T-helper 1 cell (primary cell): ENCODE measurements at places on chromosomes 3 and 15.
A peak's percentile ranks its signal among the peaks of the same experiment; 100 is the strongest.

GRCh38 chr3:139557041-139557440 is 17.5 kb upstream of the RBP1 start:
- no peak for DNase-seq

DNA sequence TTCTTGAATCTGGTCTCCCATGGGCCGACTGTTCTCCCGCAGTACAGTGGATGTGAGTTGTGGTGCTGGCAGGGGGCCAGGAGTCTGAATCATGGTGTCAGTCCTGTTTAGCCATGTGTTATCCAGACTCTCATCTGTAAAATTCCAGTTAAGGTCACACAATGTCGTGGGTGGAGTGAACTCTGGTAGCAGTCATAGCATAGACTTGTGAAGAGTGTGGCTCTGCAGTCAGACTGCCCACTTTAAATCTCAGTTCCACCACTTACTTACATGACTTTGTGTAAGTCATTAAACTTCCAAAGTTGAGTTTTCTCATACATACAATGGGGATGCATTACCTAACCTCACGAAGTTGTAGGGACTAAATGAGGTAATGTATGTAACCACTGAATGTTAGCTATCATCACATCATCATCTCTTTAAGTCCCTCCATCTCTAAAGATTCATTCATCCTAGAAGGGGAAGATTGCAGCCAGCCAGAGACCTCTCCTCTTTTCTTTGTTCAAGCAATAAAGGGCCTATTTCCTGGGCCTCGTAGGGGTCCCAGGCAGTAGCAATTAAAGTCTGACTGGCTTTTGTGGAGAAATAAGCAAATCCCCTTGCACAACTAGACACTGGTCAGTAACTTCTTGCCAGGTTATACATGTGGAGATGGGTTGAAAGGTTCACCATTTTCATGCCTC is 93.9 kb downstream of the PCCB start:
- no peak for DNase-seq

GRCh38 chr3:122755491-122755890 is 38.1 kb downstream of the HSPBAP1 start:
- DNase-seq, result no peak

DNA sequence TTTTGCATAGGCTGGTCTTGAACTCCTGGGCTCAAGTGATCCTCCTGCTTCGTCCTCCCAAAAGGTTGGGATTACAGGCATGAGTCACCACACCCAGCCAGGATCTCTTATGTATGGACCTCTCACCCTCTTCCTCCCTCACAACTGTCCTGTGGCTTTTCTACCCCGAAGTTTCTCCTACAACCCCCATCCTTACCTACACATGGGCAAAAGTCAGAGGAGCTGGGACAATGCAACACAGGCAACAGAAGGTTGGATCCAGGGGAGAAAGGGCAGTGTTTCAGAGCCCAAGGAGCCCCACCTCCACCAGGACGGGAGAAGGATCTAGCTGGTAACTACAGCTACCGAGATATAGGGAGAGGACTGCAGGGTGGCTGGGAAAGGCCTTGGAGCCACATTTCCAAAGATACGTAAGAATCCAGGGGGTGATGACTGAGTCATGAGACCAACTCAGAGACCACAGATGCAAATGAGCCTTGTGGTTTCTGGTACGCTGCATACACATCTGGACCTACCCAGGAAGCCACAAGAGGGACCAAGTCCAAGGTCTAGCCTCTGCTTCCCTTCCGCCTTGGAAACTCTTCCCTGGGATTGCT is 13.6 kb downstream of the IGDCC4 start:
- DNase-seq, result no peak

DNA sequence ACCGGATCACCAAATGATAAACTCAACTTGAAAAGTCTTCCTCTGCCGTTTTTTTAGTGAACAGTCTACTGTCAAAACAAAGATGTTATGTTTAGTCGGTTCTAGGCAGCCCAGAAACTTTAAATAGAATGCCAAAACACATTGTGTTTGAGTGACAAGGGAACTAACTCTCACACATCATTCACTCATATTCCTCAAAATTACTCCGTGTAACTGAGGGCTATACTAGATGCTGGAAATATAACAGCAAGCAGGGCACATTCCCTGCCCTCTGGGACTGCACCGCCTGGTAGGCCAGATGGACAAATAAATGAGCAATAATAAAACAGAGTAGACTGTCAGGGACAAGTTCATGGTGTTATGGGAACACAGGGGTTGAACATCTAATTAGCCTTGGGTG is 251.4 kb downstream of the MAGI1 start:
- no peak for DNase-seq

DNA sequence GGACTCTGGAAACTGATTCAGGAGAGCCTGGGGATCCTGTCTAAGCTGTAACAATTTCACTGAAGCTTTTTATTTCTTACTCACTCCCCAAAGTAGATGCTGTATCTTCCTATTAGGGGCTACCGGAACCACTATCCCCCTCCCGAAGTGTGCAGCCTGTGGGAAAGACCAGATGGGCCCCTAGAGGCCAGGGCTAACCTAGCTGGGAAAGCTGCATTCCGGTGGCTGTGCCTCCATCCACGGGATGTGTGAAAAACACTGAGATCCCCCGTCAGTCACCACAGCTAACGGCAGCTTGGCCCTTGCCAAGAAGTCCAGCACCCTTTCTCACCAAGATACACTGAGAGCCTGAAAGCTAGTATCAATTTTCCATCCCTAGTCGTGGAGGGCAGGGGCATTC is 3.1 kb downstream of the SSUH2 start:
- DNase-seq, result no peak

DNA sequence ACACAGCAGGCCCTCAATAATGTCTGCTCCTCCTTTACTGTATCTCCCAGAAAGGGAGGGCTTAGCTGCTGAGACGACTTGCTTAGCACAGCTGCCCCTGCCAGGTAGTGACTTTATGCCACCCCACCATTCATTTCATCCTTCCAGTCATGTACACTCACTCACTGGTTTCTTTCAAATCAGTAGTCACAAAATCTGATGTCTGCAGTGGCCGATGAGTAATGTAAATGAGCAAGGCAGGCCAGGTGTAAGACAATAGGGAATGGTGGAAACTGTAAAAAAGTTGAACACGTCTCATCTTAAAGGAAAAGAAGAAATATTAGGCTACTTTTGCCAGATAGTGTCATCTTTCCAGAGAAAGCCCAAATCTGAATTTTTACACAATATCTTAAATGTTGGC is 207.6 kb upstream of the PRICKLE2 start:
- DNase-seq, result no peak

DNA sequence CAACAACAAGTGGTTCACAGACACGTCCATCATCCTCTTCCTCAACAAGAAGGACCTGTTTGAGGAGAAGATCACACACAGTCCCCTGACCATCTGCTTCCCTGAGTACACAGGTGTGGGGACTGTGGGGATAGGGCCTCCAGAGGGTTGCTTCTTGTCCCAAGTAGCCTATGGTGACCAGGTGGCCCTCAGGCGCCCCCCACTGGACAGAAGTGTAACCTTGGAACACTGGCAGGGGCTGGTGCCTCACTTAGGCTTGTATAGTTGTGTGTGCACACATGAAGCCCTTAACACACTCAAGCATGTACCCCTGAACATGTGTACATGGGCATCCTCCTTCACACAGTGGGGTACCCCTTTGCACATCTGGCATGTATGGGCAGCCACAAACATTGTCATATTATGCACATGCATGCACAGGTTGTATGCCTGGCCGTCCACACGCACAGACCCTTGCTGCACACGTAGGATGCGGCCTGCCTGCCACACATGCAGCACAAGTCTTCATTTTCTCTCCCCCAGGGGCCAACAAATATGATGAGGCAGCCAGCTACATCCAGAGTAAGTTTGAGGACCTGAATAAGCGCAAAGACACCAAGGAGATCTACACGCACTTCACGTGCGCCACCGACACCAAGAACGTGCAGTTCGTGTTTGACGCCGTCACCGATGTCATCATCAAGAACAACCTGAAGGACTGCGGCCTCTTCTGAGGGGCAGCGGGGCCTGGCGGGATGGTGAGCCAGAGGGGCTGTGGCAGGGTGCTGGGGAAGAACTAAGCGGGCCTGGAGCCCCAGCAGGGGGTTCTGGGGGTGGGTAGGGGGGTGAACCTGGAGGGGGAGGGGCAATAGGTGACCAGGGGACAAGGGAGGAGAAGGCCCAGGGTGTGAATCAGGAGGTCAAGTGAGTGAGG is 11.7 kb upstream of the SEMA3B start:
- peak; percentile 18 for DNase-seq

DNA sequence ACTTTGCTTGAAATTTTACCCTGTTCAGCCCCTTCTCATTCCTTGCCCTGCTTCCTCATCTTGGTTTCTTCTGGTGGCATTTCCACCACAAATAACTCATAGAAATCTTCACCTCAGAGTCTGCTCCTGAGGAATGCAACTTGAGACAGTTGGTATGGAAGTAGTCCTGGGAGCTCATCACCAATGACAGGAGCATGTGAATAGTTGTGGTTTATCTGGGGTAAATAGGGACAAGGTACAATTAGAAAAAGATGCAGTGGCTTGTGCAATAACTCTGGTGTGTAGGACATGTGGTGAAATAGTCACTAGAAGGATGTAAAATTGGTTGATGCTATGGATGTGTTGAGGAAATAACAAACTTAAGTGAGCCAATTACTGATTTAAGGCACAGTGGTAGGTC is 72.7 kb upstream of the CHRNA7 start:
- no peak for DNase-seq

DNA sequence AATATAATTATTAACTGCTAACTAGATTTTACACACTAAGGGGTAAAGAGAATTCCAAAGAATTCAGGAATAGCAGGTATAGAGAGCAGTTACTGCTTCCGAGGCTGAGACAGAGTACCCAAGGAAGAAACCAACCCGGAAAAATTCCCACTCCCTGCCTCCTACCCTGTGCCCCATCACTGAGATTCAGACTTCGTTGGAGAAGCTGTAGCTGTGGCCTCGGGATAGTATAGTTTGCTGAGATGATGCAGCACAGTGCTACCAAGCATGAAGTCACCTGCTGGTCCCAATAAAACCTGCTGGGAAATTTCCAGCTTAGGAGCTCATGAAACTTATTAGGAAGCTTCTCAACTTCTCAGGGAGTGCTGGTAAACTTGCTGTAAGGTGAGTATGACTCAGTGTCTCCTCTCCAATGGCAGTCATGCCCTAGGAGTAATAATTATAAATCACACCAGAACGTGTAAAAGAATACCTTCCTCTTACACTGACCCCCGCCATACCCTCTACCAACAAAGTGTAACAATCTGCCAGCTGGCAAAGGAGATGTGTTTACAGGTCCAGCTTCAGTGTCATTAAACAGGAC is 215.2 kb upstream of the ROBO2 start:
- DNase-seq, result no peak

DNA sequence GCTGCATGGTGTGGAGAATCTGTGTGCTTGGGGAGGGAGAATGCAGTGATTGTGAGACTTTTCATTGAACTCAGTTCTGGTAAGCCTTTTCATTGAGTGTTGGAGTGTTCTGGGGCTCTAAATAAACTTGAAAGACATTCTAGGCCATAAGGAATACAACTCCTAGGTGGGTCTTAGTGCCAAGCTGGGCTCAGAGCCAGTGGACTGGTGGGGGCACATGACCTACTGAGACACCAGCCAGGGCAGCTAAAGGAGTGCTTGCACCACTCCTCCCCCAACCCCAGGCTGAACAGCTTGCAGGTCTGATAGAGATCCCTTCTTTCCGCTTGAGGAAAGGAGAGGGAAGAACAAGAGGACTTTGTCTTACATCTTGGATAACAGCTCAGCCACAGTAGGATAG is 21.7 kb upstream of the KPNA4 start:
- no peak for DNase-seq

DNA sequence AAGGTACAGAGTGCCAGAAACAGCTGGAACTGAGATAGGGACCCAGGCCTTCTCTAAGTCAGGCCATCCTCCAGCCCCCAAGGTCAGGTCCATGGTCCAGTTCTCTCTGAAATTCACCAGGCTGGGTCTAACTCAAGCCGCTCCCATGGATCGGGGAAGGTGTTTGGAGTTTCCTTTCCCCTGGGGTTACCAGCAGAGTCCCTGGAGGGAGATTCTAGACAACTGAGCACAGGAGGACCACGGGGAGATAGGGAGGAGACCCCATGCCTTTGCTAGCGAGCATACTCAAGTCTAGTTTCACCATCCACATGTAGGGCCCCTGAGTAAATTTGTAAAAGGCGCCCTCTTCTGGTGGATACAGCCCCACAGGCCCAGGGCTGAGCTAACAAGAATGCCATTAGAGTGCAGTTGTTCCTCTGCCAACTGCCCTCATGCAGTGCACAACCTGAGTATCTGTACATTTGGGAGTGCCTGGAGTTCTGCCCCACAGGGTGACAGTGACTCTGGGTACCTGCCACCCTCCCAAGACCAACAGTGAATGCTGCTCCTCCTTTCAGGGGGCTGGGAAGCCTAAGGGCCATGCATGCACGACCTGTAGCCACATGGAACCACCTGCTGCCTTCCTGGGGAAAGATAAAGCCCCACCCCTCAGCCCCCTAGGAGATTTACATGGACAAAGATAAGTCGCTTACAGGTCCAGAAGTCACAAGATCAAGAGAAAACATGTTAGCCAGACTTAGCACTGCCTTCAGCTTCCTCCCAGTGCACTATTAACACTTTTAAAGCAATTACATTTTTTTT is 89.0 kb downstream of the IQSEC1 start:
- no peak for DNase-seq

DNA sequence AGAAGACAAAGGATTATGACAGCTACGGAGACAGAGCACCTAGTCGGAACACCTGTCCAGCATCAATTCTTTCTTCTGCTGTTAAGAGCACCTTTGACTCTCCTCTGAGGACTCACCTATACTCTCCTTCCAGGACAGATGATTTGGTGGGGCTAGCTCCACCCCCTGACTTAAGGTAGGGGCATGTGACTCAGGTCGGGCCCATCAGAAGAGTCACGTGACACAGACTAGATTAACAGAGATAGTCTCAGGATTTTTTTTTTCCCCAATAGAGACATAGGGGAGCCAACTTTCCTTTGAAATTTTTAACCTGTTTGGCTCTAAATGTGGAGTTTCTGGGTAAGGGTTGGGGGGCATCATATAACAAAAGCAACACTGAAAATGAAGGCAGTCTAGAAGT is 11.4 kb upstream of the WNT5A start:
- DNase-seq, result no peak

DNA sequence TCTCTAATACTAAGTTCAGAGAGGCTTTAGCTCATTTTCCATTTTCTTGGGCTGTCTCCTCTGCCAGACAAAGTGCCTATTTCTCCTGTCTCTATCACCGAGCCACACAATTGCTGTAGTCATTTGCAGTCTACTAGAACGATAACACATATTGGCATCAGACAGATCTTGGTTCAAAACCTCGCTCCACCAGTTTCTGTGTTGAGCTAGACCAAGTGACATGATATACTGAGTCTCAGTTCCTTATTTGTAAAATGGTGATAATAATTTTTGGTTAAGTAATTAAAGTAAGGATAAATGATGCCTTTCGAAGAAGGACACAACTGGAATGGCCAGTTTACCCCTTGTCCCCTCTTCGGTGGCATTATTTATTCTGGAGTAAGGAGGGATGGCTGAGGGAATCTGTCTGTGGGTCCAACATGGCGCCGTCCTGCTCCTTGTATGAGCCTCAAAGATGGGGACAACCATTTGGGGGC is 398 bp upstream of the RAB7A start:
- DNase-seq, result no peak

- DNase-seq, result no peak
Observed at GRCh38 chr3:52705438-52705687, 228 bp downstream of the GLT8D1 start.

- DNase-seq, result no peak
Observed at GRCh38 chr3:138418601-138419206, 15.7 kb upstream of the ESYT3 start.
